Dermis lymphatic vessel endothelial cell (primary cell): ENCODE measurements at places on chromosomes 2 and 18. TPM values are rescaled to one million over a fixed set of nuclear protein-coding genes. Genes with fewer than 3 reads are reported as not detected.

B3GNT7 gene
- 10.7 and 13.0 TPM in 2 replicates for total RNA-seq

SLC8A1 gene
- total RNA-seq = 0.69 and 1.5 TPM in 2 replicates

AKAIN1 gene
- total RNA-seq = not detected in 2 replicates

CHRND gene
- not detected in 2 replicates for total RNA-seq

HOXD13 gene
- total RNA-seq = under 0.01 TPM in 1 of 2 replicates, not detected in the other

LIMS4 gene
- 45.6 and 52.5 TPM in 2 replicates for total RNA-seq

FBXO41 gene
- under 0.01 and 0.09 TPM in 2 replicates for total RNA-seq

HOXD3 gene
- 9.1 and 18.2 TPM in 2 replicates for total RNA-seq

CNRIP1 gene
- 38.8 and 40.2 TPM in 2 replicates for total RNA-seq

VAMP8 gene
- total RNA-seq = 1.7 and 8.8 TPM in 2 replicates

ANO7 gene
- total RNA-seq = 1.2 and 3.0 TPM in 2 replicates

FAM124B gene
- total RNA-seq = 5.6 and 13.3 TPM in 2 replicates

PPP1CB gene
- 124 and 128 TPM in 2 replicates for total RNA-seq

IL1F10 gene
- total RNA-seq = not detected in 2 replicates

CDH20 gene
- total RNA-seq = 0.09 and 0.11 TPM in 2 replicates

CXCR4 gene
- 7.3 and 13.9 TPM in 2 replicates for total RNA-seq

COL3A1 gene
- 0.95 and 6.9 TPM in 2 replicates for total RNA-seq

STRADB gene
- 15.9 and 17.9 TPM in 2 replicates for total RNA-seq

SERPINB13 gene
- not detected in 2 replicates for total RNA-seq

GREB1 gene
- total RNA-seq = 0.11 and 0.26 TPM in 2 replicates

PIAS2 gene
- total RNA-seq = 11.8 and 14.0 TPM in 2 replicates

REG1B gene
- total RNA-seq = not detected in 2 replicates

ACVR1 gene
- total RNA-seq = 12.6 and 15.9 TPM in 2 replicates

DSG3 gene
- total RNA-seq = not detected in 2 replicates

SULT1C4 gene
- total RNA-seq = 158 and 287 TPM in 2 replicates

TCF23 gene
- not detected in 2 replicates for total RNA-seq

IL36G gene
- total RNA-seq = not detected in 2 replicates

TMEM198 gene
- total RNA-seq = under 0.01 TPM in 1 of 2 replicates, not detected in the other

MAP3K19 gene
- not detected in 2 replicates for total RNA-seq

NT5DC4 gene
- total RNA-seq = not detected in 2 replicates

SERPINB5 gene
- not detected in 2 replicates for total RNA-seq

COL4A4 gene
- under 0.01 TPM in 2 replicates for total RNA-seq

DNER gene
- total RNA-seq = under 0.01 TPM in 1 of 2 replicates, not detected in the other

NAT8 gene
- not detected in 2 replicates for total RNA-seq

NR4A2 gene
- total RNA-seq = 0.17 and 0.87 TPM in 2 replicates

CBLN2 gene
- not detected in 2 replicates for total RNA-seq

ALS2 gene
- 19.1 and 20.4 TPM in 2 replicates for total RNA-seq

RALB gene
- 166 and 294 TPM in 2 replicates for total RNA-seq

LYPD6B gene
- total RNA-seq = 0.11 TPM in 1 of 2 replicates, not detected in the other

CDH2 gene
- total RNA-seq = 0.26 and 1.8 TPM in 2 replicates

TM4SF20 gene
- not detected in 2 replicates for total RNA-seq

TMEM178A gene
- 0.11 TPM in 1 of 2 replicates, not detected in the other for total RNA-seq

REG3G gene
- total RNA-seq = not detected in 2 replicates

SERPINB12 gene
- total RNA-seq = not detected in 2 replicates

OLA1 gene
- total RNA-seq = 53.5 and 98.6 TPM in 2 replicates

SLC19A3 gene
- total RNA-seq = not detected in 2 replicates
